ENCODE measurements at places on chromosomes 13 and 19.

DNA sequence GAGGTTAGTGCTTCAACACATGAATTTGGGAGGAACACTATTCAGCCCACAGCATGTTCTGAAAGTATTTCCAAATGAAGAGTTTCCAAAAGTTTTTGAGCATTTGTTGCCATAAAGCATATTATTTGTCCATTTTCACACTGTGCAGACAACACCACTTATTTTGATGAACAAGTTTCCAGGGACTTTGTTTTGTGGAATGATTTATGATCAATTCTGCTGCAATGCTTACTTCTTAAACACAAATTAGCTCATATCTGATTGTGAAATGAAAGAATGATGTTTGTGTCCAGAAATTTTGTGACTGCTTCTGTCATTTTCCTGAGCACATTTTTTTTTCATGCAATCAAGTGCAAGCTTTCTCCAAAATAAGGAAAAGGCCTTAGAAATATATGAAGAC lies 205.3 kb downstream of the RAP2A start:
- no peak for DNase-seq

- peak; percentile 65 for DNase-seq
Measured at GRCh38 chr13:52804202-52804641, 44.2 kb downstream of the PCDH8 start.

GRCh38 chr13:114081761-114082681 lies 50.4 kb downstream of the RASA3 start:
- no peak for DNase-seq

DNA sequence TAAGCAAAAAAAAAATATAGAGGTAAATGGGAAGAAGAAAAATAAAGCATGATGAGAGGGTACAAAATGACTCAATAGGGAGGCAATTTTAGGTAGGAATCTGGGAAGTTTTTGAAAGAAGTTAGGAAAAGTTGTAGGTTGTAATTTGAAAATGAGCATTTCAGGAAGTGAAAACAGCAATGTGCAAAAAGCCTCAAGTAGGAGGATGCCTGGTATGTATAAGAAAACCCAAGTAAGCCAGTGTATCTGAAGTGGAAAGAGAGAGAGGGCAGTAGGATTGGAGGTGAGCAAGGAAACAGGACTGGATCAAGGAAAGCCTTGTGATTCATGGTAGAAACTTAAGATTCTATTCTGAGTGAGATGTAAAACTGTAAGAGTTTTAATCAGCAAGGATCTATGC lies 121.6 kb upstream of the SPRY2 start:
- DNase-seq = no peak

DNA sequence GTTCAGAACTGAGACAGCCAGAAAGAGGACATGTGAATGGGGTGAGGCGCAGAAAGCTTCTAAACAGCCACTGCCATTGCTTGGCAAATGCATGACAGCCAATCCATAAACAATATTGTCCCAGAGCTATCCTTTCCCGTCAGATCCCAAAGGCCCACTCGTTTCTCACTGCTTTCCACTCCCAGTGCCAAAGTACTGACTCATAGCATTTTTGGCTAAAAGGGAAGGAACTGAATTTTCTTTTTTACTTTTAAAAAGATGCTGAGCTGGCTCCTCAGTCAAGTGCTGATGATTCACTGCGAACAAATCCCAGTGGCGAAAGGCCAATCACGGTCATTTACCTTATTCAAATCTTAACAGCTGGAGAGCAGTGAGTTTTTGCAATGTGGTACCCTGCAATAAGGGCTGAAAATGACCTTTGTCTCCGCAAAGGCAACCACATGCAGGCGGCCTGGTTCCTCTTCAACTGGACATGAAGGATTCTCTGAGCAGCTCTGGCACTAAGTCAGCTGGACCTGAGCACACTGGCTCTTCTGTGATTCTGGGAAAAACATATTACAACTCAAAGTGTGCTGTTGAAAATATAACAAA lies 151.7 kb downstream of the DCLK1 start:
- DNase-seq = no peak

- DNase-seq = no peak
Measured at GRCh38 chr19:16034180-16034579, 42.1 kb upstream of the TPM4 start.

- DNase-seq = no peak
Measured at GRCh38 chr19:57829316-57829715, 783 bp upstream of the ZNF587B start.

GRCh38 chr13:91313103-91313502 lies 34.4 kb upstream of the MIR17HG start:
- peak; percentile 36 for DNase-seq

DNA sequence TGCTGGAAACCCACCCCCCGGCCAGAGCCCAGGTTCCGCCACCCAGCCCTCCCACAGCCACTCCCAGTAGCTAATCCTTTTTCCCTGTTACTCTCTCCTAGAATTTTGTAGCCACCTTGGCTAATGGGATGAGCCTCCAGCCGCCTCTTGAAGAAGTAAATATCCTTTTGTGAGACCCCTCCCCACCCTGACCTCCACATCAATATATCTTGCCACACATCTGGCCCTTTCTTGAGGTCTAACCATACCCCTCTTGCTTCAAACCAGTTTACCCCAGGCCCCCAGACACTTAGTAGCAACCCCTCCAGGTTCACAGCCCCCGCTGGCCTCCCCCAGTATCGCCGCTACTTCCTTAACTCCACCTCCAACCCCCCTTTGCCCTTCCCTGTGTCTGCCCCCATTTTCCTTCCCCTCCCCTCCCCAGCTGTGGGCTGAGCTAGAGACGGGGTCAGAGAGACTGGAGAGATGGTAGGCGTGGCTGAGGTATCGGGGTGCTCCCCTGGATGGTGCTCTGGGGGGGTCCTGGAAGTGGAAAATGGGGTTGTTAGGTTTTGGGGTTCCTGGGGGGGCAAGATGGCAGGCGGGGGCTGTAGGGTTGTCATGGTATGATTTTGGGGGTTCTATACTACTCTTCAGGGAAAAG lies 2.8 kb downstream of the PRMT1 start:
- peak; percentile 93 for DNase-seq

Measured in NCI-H82 (cell line).